ENCODE measurements at places on chromosomes 3 and 15.

GRCh38 chr3:170725285-170725731 lies 139.4 kb upstream of the SLC7A14 start:
- no peak for DNase-seq

- no peak for DNase-seq
These were observed 16.4 kb downstream of the ARRDC4 start for GRCh38 chr15:97976766-97977503.

DNA sequence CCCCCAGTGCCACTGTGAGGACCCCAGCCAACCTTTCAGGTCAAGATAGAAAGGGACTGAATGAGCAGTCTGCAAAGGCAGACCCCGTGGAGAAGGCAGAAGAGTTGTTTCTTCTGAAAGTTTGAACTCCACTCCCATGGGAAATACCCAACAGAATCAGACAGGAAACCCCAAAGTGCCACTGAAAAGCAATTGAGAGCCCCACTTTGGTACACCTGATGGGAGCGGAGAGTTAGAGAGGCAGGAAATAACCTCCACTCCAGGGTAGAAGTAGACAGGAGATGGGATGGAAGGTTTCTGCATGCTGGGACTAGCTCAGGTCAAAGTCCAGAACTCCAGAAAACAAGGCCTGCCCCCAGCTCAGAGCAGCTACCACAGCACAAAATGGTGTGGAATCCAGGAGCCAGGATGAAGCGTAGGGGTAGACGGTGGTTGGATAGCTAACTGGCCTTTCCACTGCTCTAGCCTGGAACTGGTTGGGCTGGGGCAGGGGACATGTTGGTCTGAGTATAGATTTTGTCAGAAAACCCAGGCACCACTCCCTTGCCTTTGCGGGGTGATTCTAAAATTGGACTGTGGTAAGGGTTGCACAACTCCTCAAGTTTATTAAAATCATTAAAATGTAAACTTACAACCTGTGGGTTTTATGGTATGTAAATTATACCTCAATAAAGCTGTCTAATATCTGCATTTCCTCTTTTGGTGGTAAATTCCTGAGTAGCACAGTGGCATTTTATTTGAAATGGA lies 1.9 kb upstream of the RAB43 start:
- peak; percentile 7 for DNase-seq

DNA sequence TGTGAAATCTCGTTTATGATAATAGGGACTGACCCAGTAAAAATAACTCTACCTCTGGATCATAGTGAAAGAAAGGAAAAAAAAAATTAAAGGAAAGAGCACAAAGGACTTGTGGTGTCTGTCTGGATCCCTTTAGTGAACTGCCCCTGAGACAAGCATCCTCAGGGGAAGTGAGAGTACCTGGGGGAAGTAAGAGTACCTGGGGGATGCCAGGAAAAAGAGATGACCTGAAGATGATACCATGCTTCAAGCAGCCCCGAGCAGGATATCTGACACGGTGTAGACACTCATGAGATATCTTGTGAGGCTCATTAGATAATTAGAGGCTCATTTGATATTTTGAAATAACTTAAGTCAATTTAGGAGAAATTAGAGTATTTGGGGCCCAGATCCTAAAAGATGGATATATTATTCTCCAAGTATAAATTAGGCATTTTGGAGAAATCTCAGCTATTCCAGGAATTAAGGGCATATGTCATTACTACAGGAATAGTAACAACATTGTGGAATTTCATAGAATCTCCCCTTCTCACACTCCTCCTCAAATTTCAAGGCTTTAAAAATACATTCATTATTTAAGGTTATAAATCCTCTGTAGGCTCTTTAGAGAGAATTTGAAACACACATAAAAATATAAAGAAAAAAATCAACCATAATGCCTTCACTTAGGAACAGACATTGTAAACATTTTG lies 36.3 kb upstream of the PSMD6 start:
- DNase-seq = no peak

DNA sequence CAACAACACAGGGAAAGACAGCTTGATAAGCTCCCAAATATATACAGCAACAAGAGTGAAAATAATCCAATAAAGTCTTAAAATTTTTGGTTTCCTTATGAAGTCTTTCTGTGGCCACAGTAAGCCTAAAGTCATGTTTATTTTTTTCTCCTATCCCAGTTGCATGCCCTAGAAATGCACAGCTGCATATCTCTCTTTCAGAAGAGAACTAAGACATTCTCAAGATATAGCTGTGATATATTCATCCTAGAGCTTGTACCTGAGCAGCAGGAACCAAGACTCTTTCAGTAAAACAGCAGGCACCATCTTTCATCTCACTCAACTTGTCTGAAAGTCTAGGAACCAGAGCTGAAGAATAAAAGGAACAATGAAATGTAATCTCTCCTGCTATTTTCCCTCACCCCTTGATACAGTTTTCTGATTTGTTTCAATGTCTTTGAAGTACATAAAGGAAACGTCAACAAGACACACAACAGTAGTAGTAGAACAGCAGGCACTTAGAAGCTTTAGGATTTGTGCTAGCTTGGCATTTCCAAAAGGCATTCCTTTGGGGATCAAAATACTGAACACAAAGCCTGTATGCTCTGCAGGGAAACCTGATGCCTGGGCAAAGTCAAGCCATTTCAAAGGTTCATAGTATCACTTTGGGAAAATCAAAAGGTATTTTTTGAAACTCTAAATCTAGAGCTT lies 536.8 kb downstream of the PYDC2 start:
- DNase-seq = no peak

- no peak for DNase-seq
These were observed 450.7 kb downstream of the SHQ1 start for GRCh38 chr3:72397586-72397985.
